ENCODE measurements at places on chromosomes 2 and 18.

DNA sequence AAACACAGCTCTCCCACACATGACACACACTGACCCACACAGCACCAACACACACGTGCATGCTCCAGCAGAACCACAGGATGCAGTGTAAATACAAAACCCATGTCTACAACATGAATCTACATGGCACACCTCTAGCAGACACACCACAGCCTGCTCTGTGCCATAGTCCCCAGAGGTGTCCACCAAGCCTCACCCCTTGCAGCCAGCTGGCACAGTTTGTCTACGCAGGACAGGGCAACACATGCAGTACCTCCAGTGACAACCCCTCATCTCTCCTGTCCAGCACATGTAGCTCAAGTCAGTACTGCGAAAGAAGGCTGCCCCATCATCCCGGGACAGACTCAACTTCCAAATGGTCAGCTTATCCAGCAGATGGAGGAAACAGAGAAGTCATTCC is 18.9 kb downstream of the CELF4 start:
- no peak for DNase-seq

DNA sequence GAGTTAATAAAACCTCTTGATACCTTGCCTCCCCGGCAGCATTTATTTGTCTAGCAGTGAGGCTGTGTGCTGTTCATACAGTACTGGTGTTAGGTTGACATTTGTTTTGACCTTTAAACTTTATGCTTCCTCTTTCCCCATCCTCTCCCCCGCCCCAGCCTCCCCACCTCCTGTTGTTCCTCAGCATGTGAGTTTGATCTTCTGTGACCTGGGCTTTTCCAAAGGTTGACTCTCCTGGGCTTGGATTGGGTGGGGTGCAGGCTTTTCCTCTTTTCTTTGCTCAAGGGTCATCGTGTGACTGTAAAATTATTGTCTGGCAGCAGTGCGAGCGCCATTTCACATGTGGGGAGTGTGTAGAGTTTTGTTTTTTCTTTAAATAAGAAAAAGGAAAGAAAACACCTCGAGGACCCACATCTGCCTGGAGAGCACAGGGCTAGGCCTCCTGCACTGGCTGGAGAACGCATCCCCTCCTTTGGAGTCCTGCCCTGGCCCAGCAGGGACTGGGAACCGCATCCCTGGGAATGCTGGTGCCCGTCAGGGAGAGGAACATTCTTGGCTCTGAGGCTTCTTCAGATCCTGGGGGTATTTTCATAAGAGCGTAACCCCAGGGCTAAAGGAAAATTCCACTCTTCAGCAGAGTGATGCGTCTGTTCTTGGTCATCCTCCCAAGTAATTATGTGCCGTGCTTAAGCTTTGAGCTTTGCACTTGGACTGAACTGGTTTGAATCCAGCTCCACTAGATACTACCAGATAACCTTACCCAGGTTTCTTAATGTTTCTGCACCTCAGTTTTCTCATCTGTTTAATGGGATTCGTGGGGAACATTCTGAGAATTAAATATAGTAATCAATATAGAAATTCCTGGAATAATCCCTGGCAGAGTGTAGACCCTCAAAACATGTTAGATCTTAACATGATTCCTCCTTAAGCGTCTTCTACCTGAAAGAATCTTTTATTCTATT is 91.5 kb downstream of the SETBP1 start:
- no peak for DNase-seq

- no peak for DNase-seq
These were observed 91.9 kb downstream of the RTP5 start for GRCh38 chr2:241961454-241961853.

GRCh38 chr18:58025205-58025604 is 18.8 kb upstream of the NEDD4L start:
- no peak for DNase-seq

- no peak for DNase-seq
These were observed 11.3 kb downstream of the UPP2 start for GRCh38 chr2:158112992-158113391.

DNA sequence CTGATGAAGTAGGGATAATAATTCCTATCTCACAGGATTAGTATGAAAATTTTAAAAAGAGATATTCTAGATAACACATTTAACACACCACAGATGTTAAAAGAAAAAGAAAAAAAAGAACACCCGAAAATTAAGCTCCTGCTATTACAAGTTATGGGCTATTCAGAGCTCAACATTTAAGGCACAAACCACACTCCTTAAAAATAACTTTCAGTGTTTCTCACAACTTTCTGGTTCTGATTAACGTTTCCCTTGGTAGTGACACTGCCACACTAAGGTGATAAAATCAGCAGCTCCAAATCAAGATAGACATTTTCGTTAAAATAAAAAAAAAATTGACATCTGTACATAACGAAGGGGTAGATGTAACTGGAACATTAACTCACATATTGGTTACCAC is 26.9 kb downstream of the ACVR1C start:
- DNase-seq, result no peak

DNA sequence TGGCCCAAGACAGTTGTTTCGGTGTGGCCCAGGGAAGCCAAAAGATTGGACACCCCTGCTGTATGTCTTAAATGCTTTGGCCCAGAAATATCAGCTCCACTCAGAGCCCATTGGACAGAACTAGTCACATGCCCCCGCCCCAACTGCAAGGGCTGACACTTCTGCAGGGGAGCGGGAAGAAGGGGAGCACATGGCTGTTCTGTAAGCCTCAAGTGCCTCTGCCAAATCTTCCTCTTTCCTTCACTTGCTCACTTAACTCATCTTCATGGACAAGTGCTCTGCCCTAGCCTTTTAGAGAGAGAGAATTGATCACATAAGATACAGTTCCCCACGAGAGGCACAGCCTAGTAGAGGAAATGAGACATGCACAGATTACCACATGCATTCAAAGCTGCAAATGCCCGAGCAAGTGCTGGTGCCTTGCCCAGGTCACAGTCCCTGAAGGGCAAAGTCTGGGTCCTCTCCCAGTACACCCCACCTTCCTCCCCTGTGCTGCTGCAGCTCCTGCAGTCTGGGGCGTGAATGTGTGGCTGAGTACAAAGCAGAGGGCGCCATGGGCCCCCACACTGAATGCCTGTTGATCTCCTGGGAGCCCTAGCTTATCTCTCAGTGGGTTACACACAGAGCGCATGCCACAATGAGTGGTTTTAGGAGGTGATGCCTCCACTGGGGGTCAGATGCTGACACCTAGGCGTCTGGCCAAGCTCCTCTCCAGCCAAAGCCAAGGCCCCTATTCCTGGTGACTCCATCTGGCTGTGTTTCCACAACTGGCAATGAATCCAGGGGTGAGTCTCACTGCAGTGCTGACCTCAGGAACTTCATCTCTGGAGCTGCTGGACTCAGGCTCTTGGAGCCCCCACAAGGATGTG is 135.3 kb downstream of the CTIF start:
- DNase-seq, result no peak

GRCh38 chr2:159004849-159005248 is 36.4 kb downstream of the TANC1 start:
- DNase-seq, result no peak

DNA sequence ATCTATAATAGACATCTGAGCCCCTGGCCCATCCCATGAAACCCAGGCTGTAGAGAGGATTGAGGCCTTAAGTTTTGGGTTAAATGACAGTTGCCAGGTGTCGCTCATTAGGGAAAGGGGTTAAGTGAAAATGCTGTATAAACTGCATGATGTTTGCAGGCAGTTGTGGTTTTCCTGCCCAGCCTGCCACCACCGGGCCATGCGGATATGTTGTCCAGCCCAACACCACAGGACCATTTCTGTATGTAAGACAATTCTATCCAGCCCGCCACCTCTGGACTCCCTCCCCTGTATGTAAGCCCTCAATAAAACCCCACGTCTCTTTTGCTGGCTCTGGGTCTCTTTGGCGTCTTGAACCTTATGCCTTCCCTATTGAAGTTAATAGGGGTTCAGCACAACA is 110.7 kb downstream of the XRCC5 start:
- DNase-seq, result no peak

- DNase-seq, result no peak
These were observed 1204.0 kb upstream of the ZEB2 start for GRCh38 chr2:145723872-145724271.

All from stimulated activated CD4-positive, alpha-beta T cell treated with anti-CD3 and anti-CD28 coated beads, Interleukin-1b, Interleukin-23, amount 100 ng/mL, for 24 hours (primary cell).